Fibroblast of skin of right quadriceps (primary cell): ENCODE measurements at places on chromosomes 12 and 14.

- peak; percentile 84 for DNase-seq
These were observed 90.7 kb downstream of the PPFIA2 start for GRCh38 chr12:81668475-81668874.

DNA sequence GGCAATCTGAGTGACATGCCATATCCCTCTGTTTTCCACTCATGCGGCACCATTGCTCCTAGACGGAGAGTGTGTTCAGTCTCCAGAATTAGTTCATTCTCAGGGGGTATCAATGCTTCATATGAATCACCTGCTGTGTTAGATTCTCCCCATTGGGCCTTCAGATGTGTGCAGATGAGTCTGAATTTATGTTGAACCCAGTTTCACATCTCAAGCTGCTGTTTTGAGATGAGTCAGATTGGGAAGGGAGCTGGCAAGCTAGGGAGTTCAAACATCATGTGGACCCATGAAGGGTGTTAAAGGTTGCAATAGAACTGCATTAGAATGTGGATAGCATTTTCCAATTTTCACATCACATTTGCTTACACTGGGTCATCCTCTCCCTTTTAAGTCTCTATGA, 46.9 kb upstream of the KCNA1 start:
- DNase-seq = no peak

- DNase-seq = no peak
These were observed 37.5 kb downstream of the ACACB start for GRCh38 chr12:109153821-109154441.

DNA sequence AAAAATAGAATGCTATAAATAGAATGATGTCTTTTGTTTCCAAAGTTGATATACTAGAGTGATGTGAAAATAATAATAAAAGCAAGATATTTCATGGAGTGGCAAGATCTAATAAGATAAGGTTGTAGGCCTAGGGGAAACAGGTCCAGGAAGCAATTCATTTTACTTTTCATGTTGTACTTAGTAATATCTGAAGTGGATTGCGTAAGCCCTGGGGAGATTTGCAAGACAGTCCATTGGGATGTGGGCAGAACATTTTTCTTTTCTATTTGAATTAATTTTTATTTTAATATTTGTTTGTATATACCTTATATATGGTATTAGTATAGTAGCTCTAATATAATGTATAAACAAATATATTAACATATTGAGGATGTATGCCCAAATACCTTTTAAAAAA, 7.5 kb downstream of the NUBPL start:
- peak; percentile 23 for DNase-seq

DNA sequence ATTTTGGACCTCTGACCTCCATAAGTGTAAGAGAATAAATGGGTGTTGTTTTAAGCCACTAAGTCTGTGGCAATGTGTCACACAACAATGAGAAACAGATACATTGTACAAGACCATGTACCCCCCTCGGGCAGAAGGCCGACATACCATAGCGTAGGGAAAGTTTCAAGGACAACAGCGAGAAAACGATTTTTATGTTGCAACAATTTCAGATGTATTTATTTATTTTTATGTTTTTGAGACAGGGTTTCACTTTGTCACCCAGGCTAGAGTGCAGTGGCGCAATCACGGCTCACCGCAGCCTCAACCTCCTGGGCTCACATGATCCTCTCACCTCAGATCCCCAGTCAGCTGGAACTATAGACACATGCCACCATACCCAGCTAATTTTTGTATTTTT, 136.4 kb upstream of the NCOR2 start:
- no peak for DNase-seq

- peak; percentile 45 for DNase-seq
These were observed 4.5 kb upstream of the RNASE4 start for GRCh38 chr14:20679907-20680306.

GRCh38 chr12:47488888-47489287, 216.9 kb downstream of the RPAP3 start:
- no peak for DNase-seq

GRCh38 chr14:31057035-31057434, 30.9 kb upstream of the STRN3 start:
- no peak for DNase-seq

GRCh38 chr12:104667139-104667538, 210.4 kb downstream of the CHST11 start:
- no peak for DNase-seq

GRCh38 chr14:38255673-38256532, at the start of gene CLEC14A:
CLEC14A (minus strand) TSS chr14:38256093; CDS start chr14:38256022, 71 bp downstream.
- DNase-seq = peak; percentile 50

DNA sequence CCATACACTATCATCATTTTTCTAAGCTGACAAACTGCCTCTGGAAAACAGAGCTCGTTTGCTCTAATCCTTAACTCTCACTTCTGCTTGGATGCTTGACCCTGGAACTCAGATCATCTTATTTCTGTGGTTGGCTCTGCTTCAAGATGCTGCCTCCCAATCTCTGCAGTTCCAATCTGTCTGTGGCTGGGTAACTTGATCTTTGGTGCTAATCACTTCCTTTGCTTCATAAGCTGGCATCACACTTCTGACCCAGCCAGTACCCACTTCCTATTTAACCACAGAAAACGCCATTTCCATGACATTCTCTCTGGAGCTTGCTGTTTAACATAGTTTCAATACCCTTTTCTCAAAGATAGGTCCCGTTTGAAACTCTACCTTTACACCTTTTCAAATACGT, 254.2 kb downstream of the ACSS3 start:
- DNase-seq = no peak

GRCh38 chr14:21120686-21121085, 19.8 kb downstream of the TMEM253 start:
- no peak for DNase-seq

DNA sequence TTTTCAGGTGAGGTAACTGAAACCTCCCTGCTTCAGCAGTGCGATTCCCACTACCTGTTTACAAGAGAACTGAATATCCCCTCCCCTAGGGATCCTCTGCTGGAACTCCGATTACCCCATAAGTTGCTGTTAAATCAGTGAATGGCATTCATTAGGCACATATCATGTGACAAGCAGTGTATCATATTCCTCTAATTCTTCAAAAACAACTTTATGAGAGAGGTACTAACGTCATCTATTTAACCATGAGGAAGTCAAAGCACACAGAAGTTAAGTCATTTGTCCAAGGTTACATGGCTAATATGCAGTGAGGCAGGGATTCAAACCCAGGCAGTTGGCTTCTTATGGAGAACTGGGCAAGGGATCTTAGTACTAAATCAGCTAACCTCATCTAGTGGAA, 43.9 kb upstream of the PCED1B start:
- DNase-seq = no peak

DNA sequence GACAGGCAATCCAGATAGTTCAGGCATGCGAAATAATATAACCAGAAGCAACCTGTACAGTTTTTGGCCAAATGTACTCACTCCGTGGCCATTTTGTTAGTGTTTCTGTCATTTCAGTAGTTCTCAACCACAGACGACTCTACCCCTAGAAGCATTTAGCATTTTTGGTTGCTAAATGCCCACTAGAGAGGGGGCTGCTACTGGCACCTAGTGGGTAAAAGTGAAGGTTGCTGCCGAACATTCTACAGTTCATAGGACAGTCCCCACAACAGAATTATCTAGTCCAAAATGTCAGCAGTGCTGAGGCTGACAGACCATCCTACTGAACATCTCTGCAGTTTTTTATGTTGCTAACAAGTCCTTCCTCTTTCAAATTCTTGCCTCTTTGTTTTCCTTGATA, 107.4 kb downstream of the TSHR start:
- DNase-seq = no peak

DNA sequence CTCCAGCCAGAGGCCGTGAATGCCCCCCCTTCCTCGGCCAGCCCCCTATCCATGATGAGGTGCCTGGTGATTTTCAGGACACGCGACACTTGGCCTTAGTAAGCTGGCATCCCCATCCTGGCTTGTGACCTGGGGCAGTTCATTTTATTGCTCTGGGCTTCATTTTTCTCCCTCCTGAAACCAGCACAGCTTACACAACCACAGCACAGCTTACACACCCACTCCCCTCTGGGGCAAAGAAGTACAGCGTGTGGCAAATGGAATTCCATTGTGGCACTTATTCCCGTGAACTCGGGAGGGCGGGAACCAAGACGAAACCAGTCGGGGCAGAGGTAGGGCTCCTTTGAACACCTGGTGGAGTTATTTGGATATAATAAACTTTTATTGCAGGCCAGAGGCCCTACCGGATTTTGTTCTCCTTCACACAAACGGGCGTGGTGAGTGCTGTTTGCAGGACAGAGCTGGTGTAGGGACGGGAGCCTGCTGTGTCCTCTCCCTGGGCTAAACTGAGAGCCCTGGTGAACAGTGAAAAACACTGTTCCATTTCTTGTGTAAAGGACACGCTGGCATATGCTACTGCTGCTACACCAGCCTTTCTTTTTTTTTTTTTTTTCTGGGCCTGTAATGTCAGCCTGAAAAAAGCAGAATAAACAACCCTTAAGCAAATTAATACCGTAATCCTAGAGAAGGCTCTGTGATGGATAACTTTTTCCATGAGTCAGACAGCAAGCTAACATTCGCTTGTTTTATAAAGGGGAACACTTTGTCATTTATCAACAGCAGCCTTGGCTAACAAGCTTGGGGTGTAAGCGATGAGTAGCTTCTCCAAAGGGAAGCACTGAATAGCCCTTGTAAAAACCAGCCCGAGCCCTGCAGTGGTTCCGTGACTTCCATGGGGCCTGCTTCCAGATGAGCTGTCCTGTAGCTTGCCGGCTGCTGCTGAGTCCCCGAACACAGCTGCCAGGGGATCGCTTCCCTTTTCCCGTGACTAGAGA, 29.3 kb downstream of the CD9 start:
- peak; percentile 88 for DNase-seq

DNA sequence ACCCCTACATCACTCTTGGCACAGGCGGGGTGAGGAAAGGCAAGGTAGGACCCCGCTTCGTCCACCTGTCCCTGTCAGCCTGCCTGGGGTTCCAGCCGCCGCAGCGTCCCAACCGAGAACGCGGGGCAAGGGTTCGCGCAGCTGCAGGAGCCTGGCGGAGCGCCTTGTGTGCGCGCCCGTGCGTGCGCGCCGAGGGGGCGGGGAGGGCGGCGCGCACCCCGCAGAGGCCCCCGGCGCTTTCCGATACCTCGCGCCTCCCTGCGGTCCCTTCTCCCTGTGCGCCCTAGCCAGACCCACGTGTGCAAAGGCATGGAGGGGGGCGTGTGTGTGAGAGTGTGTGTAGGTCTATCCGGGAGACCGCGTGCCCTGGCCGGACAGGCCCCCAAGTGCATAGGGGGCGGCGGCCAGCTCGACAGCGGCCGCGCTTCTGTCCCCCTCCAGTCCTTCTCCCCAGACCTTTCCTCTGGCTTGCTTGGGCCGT, 122.4 kb downstream of the TSPAN9 start:
- peak; percentile 23 for DNase-seq

DNA sequence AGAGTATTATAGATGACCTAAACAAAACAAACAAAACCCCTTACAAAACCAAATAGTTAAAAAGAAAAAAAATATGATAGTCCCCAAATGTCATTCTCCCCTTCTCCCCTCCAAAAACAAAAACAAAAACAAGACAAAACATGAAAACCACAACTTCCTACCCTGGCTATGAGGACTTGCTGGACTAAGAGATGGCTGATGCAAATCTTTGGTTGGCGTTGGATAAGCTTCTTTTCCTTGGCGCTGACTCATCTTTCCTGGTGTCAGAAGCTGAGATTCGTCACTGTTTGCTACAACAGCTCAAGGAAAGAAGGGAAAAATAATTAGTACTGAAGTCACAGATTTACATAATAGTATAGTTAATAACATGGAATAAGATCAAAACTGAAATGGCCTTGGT, 102.5 kb upstream of the BBS10 start:
- peak; percentile 86 for DNase-seq

- DNase-seq = peak; percentile 15
These were observed 133.5 kb downstream of the BICD1 start for GRCh38 chr12:32240162-32240561.

- DNase-seq = no peak
These were observed 23.1 kb upstream of the DLK1 start for GRCh38 chr14:100703386-100704220.

- no peak for DNase-seq
These were observed 18.0 kb upstream of the SNAPC1 start for GRCh38 chr14:61744238-61744637.

- DNase-seq = no peak
These were observed 13.9 kb upstream of the VRK1 start for GRCh38 chr14:96783043-96783914.

DNA sequence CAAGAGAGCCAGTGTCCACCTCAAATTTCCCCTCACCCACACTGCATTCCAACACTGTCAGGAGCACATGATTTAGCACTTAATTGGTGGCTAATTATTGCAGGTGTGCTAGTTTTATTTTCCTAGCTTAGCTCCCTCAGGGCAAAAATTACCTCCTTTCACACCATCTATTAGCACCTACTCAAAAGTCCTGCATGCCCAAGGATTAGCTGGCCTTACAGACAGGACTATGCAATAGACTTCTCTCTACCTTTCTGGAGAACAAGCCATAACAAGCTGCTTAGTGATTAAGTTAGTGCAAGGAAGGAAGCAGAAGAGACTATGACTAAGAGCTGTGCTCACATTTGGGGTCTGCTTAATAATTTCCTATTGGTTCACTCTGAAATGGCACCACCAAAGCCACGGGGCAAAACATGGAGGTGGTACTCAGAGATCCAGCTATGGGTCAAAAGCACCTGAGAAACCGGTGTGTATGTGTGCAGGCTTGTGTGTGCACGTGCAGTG, 69.5 kb downstream of the STON2 start:
- DNase-seq = no peak

GRCh38 chr12:48969833-48970701, 1.5 kb downstream of the WNT10B start:
- DNase-seq = no peak

GRCh38 chr12:106791531-106791930, 17.0 kb downstream of the RIC8B start:
- no peak for DNase-seq
